CD8-positive, alpha-beta T cell (primary cell): ENCODE measurements at places on chromosomes 3 and 15. TPM values are rescaled to one million over a fixed set of nuclear protein-coding genes. Genes with fewer than 3 reads are reported as not detected.

ITIH1 gene
- total RNA-seq = not detected

ARL14 gene
- total RNA-seq = not detected

MKRN2OS gene
- total RNA-seq = not detected

PPM1M gene
- 43.9 TPM for total RNA-seq
